ENCODE measurements at places on chromosomes 1 and 21.

DNA sequence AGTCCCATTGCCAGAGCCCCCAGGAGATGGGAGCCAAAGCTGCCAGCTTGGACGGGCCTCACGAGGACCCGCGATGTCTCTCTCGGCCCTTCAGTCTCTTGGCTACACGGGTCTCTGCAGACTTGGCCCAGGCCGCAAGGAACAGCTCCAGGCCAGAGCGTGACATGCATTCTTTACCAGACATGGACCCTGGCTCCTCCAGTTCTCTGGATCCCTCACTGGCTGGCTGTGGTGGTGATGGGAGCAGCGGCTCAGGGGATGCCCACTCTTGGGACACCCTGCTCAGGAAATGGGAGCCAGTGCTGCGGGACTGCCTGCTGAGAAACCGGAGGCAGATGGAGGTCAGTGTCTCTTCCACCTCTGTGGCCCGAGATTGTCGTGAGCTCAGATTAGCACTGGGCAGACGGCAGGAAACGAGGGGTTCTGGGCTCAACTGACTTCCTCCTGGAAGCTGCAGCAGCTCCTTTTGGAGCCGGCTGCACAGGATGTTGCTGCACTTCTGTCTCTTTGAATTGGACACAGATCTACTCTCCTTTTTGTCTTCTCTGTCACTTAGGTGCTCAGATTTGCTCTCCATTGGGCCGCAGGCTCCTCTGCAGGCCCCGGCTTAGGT is 68.0 kb downstream of the DISC1 start:
- DNase-seq: no peak

DNA sequence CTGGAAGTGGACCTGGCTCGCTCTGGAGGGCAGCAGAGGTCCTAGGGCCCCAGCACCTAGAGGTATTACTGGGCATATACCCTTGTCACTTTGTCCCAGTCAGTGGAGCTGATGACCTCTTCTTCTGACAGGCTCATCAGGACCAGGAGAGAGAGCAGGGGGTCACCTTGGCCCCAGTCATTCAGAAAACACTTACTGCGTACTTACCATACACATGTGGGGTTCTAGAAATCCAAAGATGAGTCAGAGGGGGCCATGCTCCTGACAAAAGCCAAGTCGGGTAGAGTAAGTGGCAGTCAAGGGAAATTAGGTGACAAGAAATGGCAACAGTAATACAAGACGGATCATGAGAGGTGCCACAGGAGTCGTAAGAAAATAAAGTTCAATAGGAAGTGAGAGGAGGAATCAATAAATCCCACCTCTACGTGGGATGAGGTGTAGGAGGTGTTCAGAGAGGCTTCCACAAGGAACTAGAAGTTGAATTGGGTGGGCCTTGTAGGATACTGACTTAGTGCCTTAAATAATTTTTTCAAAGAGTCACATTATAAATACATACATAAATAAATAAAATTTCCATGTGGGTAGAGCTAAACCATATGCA is 6.8 kb downstream of the KCNC4 start:
- no peak for DNase-seq

DNA sequence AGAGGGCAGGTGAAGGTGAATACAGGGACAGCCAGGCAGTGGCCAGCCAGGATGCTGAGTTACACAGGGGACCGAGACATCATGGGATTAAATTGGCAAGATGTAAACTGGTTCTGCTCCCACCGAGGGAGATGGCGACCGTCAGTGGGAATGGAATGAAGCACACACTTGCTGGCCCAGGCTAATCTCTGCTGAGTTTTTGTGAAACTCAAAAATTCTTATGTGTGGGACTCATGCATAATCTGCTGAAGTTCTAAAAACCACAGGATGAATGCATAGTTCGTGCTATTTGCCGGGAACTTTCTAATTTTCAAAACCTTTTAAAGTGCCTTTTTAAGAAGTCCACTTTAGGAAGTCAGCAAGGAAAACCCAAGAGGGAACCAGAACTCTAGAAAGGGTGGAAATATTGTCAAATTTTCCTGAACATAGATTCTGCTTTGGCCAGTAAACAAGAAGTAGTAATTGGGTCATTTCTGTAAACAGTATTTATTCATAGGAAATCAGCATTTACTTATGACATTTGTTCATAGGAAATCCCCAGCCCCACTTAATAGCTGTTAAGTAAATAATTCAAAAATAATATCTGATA is 85.4 kb upstream of the ROR1 start:
- no peak for DNase-seq

- DNase-seq: no peak
These were observed 22.4 kb upstream of the ARHGAP29 start for GRCh38 chr1:94259635-94260289.

DNA sequence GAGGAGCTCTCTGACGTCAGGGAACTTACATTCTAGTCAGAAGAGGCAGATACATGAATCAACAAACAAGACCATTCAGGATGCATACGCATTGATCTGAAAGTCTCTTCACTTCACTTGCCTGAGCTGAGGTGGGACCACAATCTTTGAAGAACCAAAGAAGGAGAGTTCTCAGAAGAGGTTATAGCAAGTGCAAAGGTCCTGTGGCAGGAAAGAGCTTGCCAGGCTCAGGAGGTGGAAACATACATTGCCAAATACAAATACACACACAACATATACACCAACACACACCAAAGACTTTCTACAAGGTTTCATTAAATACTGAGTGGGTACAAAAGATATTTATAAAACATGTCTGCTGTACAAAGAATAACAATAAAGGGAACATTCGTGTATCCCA is 86.8 kb upstream of the GJB5 start:
- no peak for DNase-seq

GRCh38 chr1:89512996-89513720 is 11.5 kb upstream of the LRRC8B start:
- DNase-seq: no peak

- DNase-seq: peak; percentile 28
These were observed 643 bp downstream of the CFAP298 start for GRCh38 chr21:32611471-32611997.

DNA sequence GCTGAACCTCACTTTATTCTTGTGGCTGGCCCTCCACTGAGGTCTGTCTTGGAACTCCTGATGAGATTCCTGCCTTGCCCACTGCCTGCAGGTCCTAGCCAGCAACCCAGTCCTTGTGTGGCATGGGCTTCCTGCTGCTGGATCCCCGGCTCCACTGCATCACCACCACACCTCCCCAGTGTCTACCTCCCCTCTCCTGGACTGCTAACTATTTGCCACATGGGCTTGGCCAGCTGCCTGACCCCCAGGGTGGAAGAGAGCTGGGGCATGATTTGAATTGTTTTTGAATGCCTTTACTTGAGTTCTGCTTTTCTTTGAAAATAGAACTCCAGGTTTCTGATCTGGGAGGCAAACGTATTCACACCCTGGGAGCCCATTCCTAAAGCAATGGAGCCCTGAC is 41.2 kb downstream of the SPAG17 start:
- no peak for DNase-seq

All from activated CD4-positive, alpha-beta T cell treated with anti-CD3 and anti-CD28 coated beads, Interleukin-2, amount 50 U/mL, for 1 hour (primary cell).